ENCODE measurements at places on chromosomes 7 and 10. TPM values are rescaled to one million over a fixed set of nuclear protein-coding genes. Genes with fewer than 3 reads are reported as not detected.
A peak's percentile ranks its signal among the peaks of the same experiment; 100 is the strongest.

The COPS6 gene
- 120 TPM for total RNA-seq

The CNNM1 gene
- not detected for total RNA-seq

The WNT16 gene
- not detected for total RNA-seq

The MBL2 gene
- total RNA-seq, result not detected

The CPED1 gene
- total RNA-seq, result 2.4 TPM

The FFAR4 gene
- 0.25 TPM for total RNA-seq

The ERVW-1 gene
- total RNA-seq, result not detected

The CHCHD3 gene
- total RNA-seq, result 100 TPM

DNA sequence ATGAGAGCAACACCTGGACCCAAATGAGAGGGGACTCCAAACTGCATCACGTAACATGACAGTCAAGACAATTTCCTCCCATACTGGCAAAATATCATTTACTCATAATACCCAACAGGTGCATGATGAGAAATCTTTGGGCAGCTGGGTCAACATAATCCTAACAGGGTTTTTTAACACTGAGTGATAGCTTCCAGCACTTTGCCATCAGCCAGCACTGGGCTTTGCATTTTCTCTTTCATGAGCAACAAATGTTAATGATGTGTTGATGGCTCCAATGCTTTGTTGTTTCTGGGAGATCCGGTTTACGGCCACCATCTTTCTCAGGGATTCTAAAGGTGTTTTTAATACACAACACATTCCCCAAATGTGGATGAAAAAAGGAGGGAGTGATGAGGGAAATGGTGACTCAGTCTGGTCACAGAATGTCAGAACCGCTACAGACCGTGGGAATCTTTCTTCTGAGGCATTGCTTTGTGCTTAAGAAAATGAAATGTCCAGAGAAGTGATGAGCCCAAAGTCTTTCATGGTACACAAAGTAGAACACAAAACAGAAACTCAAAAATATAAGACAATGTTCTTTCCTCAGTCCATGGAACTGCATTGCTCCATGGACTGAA lies 705.7 kb upstream of the IGFBP3 start:
- no peak overlapping the region for H3K4me3 ChIP-seq
- H3K27me3 ChIP-seq, result no peaks in the 10 kb centered on the region
- H3K4me1 ChIP-seq, result no peaks in the 10 kb centered on the region
- DNase-seq, result no peak

DNA sequence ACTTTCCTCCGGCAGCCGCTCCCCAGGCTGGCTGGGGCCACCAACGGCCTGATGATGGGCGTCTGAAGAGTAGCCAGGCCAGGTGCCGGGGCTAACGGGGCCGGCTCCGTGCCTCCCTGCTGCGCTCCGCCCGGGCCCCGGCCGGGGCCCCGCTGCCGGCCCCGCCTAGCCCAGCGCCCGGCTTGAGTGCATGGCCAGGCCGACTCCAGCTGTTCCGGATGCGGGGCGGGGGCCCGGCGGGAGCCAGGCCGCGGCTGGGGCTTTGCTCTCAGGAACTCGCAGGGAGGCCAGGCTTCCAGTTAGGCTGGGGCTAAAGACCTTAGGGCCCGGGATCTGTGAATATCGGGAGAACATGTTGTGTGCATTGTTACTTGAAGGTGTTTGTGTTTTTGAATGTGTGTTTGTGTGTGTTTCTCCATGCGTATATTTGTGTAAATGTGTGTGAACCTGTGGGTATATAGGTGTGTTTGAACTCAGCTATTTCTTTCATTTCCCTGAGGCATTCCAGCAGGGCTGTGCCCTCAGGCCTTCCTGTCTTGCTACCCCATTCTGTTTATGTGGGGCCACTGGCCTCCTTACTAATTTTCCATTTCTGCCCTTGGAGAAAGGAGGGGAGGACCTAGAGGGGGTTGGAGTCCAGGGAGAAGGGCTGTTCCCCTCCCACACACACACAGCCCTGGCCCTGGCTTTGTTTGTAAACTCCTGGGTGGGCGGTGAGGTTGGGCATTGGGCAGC lies 1.1 kb upstream of the LBX1 start:
- H3K4me1 ChIP-seq, result no peaks in the 10 kb centered on the region
- peaks cover 37% of the 10 kb centered on the region for H3K27me3 ChIP-seq
- no peak for DNase-seq
- no peaks in the 10 kb centered on the region for H3K36me3 ChIP-seq

- DNase-seq, result peak; percentile 74
- peak within 1 kb of the TSS; percentile 89 for H3K4me3 ChIP-seq
- 0 out of 2 replicates have a peak, but pooled peaks cover 12% of the 10 kb centered on the region for H3K36me3 ChIP-seq
- peaks cover 16% of the 10 kb centered on the region for H3K4me1 ChIP-seq
Observed at GRCh38 chr7:149261829-149262617, at the start of gene ZNF783. TSS of gene ZNF783 (plus strand) at chr7:149262196. CDS start at chr7:149262334, 138 bp downstream.

GRCh38 chr7:116142850-116143249 lies 67.5 kb upstream of the TES start:
- H3K4me3 ChIP-seq, result no peak overlapping the region
- no peaks in the 10 kb centered on the region for H3K4me1 ChIP-seq
- H3K36me3 ChIP-seq, result no peaks in the 10 kb centered on the region
- no peaks in the 10 kb centered on the region for H3K27me3 ChIP-seq
- DNase-seq, result no peak

GRCh38 chr10:102133373-102134195 lies 744 bp downstream of the PPRC1 start:
- H3K4me1 ChIP-seq, result peaks cover 21% of the 10 kb centered on the region
- peak overlapping the region; percentile 89 for H3K27ac ChIP-seq
- peaks cover 5% of the 10 kb centered on the region for H3K36me3 ChIP-seq
- peak overlapping the region; percentile 87 for H3K4me3 ChIP-seq

DNA sequence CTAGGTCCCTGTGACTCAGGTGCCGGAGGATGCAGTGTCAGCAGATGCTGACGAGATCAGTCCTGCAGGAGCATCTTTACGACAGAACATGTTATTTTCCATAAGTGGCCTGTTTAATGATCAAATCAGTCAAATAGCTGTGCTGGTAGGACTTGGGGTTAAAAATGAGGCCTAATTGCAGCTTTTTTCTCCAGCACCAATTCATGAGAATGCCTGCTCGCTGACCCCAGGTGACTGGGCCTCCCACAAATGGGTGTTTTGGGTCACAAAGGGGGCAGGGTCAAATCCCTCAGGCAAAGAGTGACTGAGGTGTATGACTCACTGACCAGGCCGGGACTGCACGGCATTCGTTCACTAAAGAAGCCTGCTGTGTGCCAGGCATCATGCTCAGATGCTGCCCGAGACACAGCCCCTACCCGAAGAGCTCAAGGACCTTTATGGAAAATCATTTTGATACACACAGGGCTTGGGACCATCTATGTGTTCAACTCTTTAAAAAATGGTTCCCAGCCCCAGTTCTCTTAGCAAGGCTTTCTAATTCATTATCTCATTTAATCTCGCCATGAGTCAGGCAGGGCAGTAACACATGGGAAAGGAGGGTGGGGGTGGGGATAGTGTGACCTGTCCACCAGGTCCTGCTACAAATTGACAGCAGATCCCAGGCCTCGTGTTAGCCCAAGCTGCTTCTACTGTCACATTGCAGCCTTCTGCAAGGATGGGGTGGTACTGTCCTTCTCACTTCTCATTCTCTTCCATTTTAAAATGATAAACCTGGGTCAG lies 21.1 kb downstream of the ZNF775 start:
- H3K27me3 ChIP-seq, result no peaks in the 10 kb centered on the region
- peak; percentile 91 for DNase-seq
- H3K27ac ChIP-seq, result peak overlapping the region; percentile 48
- peaks cover 50% of the 10 kb centered on the region for H3K4me1 ChIP-seq
- no peaks in the 10 kb centered on the region for H3K36me3 ChIP-seq

- peaks cover 11% of the 10 kb centered on the region for H3K4me1 ChIP-seq
- H3K4me3 ChIP-seq, result no peak overlapping the region
- no peak for DNase-seq
- no peaks in the 10 kb centered on the region for H3K36me3 ChIP-seq
- no peak overlapping the region for H3K27ac ChIP-seq
Observed at GRCh38 chr7:80929619-80930018, 10.8 kb upstream of the SEMA3C start.

DNA sequence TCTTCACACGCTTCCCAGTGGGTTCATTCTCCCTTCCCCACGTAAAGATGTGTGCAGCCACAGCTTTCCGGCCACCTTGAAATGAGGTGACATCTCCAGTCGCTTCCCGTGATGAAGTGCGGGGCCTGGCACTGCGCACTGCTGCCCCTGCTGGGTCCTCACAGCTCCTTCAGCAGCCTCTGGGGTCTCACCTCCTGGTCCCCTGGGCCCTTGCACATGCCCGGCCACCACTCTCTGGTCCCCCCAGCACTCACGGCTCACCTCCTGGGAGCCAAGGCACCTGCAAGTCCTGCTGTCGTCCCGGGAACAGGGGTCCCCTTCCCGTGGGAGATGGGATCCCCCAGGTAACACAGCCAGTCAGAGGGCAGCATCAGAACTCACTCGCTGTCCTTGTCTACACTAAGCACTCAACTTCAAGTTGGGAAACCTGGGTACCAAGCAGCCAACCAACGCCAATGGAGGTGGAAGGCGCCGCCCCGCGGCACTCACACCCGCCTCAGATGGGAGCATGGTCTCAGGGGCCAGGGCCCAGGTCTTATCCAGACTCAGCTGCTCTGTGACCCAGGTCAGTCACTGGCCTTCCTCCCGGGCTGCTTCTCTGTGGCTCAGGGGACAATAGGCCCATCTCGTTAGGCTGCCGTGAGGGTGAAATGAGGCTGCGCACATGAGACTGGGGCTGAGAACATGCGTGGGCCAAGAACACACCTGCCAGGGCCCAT lies 176.2 kb downstream of the PTPRN2 start:
- H3K27ac ChIP-seq, result no peak overlapping the region
- no peaks in the 10 kb centered on the region for H3K36me3 ChIP-seq
- no peak overlapping the region for H3K4me3 ChIP-seq
- DNase-seq, result no peak
- no peaks in the 10 kb centered on the region for H3K4me1 ChIP-seq

- DNase-seq, result peak; percentile 63
- H3K4me1 ChIP-seq, result peaks cover 8% of the 10 kb centered on the region
- no peaks in the 10 kb centered on the region for H3K36me3 ChIP-seq
- no peaks in the 10 kb centered on the region for H3K27me3 ChIP-seq
- H3K4me3 ChIP-seq, result peak overlapping the region; percentile 51
Observed at GRCh38 chr7:82559193-82559805, 115.7 kb upstream of the CACNA2D1 start.

- DNase-seq, result no peak
- H3K27me3 ChIP-seq, result no peaks in the 10 kb centered on the region
- no peaks in the 10 kb centered on the region for H3K4me1 ChIP-seq
- H3K27ac ChIP-seq, result no peak overlapping the region
- H3K4me3 ChIP-seq, result no peak overlapping the region
Observed at GRCh38 chr10:63738410-63738809, 217.2 kb downstream of the REEP3 start.

DNA sequence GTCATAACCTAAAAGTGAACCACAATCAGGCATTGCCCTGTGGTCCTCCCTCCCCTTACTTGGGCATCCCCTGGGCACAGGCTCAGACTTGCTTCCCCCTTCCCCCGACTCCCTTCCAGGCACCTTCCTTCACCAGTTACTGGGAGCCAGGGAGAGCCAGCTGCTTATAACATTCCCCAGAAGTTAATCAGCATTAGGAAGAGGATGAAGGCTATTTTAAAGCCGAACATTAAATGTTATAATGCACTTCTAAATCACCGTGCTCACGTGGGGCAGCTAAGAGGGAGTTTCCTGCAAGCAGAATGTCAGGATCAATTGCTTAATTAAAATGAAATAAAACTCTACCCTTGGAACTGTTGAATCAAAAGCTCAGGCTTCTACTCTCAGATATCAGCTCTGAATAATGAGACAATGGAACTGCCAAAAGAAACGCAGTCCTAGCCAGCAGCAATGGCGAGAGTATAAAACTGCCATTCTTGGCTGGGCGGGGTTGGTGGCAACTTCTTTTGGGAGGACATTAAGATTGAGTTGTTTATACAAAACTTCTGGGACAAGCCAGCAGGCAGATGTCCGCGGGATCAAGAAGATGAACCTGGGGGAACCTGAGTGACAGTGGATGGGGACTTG lies 169.5 kb downstream of the FANK1 start:
- H3K27ac ChIP-seq, result peak overlapping the region; percentile 55
- H3K4me1 ChIP-seq, result peaks cover 53% of the 10 kb centered on the region
- H3K36me3 ChIP-seq, result no peaks in the 10 kb centered on the region
- no peak overlapping the region for H3K4me3 ChIP-seq
- H3K27me3 ChIP-seq, result no peaks in the 10 kb centered on the region

GRCh38 chr10:50325449-50326171 lies 74.3 kb upstream of the ASAH2 start:
- H3K27ac ChIP-seq, result peak overlapping the region; percentile 62
- H3K4me3 ChIP-seq, result no peak overlapping the region
- peaks cover 24% of the 10 kb centered on the region for H3K4me1 ChIP-seq
- peaks cover 33% of the 10 kb centered on the region for H3K36me3 ChIP-seq
- peak; percentile 35 for DNase-seq
- no peaks in the 10 kb centered on the region for H3K27me3 ChIP-seq

DNA sequence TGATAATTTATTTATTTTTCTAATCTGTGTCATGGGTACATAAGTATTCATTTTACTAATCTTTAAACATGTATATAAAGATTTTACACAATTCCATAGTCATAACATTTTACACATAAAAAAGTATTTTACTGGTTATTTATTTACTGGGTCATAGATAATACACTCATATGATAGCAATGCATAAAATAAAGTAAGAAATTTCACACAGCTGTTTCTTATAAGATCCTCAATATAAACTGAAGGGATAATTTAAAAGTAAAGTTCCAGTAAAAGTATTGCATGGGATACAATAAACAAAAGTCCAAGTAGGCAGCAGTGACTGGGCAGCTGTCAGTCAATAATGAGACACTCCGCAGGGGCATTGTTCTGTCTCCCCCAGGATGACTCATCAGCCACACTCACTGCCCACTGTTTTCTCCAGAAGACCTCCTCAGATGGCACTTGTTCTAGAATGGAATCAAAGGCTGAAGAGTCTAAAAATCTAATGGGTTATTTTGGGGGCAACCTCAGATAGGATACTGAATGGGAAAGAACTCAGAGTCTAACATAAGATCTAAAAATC lies 32.7 kb downstream of the DPY19L1 start:
- peak; percentile 53 for DNase-seq
- peak overlapping the region; percentile 28 for H3K4me3 ChIP-seq
- H3K27ac ChIP-seq, result peak overlapping the region; percentile 94
- peaks cover 45% of the 10 kb centered on the region for H3K4me1 ChIP-seq
- H3K36me3 ChIP-seq, result peaks cover 6% of the 10 kb centered on the region

DNA sequence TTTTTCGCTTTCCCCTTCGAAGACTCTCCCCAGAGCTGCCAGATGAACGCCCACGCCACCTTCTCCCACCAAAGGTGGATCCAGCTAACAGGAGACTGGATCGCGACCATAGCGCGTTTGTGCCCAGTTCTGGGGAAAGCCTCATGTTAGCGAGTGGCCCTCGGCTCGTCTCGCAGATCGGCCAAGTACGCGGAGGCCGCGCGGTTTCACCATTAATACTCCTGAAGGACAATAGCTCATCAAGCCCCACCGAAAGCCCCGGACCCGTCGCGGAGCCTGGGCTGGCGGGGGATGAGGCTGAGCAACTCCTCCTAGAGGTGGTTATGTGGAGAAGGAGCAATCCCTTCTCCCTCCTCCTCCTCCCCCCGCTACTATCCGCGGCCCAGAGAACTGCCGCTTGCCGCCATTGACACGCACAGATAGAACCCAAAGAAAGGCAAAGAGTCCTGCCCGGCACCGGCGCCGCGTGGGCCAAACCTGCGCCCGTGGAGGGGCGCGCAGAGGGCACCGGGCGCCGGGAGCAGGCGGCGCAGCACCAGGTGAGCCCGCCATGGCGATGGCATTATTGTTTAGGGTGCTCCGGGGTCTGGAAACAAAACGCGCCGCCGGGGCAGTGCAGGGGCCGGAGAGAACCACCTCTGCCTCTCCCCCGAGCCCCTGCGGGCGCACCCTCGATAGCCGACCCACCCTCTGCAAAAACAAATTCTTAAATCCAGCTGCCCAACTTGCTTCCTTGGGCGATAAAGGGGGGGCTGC lies at the start of gene MACROH2A2:
Gene MACROH2A2 (plus strand): TSS at position 385 of the 756 bp plus-strand sequence. CDS start 22,813 bp downstream, outside the sequence.
- H3K4me3 ChIP-seq, result no peak within 1 kb of the TSS
- H3K36me3 ChIP-seq, result no peaks in the 10 kb centered on the region
- H3K27ac ChIP-seq, result no peak within 1 kb of the TSS
- no peak for DNase-seq
- peaks cover 67% of the 10 kb centered on the region for H3K27me3 ChIP-seq
- H3K4me1 ChIP-seq, result no peaks in the 10 kb centered on the region

All from PC-9 (cell line).